M059J (cell line): ENCODE measurements at places on chromosomes 7 and 10. TPM values are rescaled to one million over a fixed set of nuclear protein-coding genes. Genes with fewer than 3 reads are reported as not detected.

The MYL10 gene
- total RNA-seq = not detected in 2 replicates

DNA sequence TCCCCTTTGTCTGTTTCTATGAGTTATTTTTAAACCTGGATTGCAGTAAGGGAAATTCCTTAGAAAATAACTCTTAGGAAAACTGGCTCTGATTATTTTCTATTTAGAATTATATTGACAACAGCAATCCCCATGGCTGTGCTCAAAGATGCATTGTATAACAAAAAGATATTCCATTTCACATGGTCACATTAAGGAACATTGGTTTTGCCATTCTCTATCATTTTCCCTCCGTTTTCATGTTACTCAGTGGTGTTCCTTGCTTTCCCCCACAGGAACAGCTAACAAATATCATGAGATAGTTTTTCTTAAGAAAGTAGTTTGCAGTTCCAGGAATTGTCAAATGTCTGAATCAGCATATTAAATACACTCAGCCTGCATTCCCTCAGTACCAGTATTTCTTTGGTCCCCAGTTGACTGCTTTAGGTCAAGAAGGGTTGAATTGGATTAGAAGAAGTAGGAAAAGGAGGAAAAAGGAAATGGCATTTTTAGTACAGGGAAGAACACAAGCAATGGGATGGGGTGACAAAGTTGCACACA is 436.7 kb downstream of the TNS3 start:
- no peak for DNase-seq

- no peak for DNase-seq
Measured at GRCh38 chr10:14179251-14179650, 151.5 kb downstream of the FRMD4A start.

The OPN1SW gene
- total RNA-seq = not detected in 2 replicates

The BAMBI gene
- 23.1 and 23.7 TPM in 2 replicates for total RNA-seq

GRCh38 chr10:124117833-124118232 is 24.4 kb upstream of the CHST15 start:
- DNase-seq = no peak

The SPDYE11 gene
- not detected in 2 replicates for total RNA-seq

DNA sequence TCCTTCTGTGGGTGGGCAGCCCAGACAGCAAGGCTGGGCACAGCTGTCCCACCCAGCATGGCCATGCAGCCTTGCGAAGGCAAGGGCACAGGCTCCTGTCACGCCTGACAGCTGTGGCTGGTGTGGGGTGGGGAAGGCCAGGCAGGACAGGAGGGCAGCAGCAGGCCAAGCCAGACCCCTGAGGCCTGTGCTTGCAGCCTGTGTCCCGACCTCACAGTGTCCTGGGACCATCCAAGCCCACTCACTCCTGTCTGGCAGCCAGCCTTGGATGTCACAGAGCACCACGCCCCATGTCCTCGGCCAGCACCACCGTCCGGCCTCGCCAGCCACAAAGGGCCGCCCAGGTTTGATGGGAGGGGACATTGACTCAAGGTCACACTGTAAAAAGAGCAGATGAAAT is 85.5 kb upstream of the LRRC4 start:
- no peak for DNase-seq

DNA sequence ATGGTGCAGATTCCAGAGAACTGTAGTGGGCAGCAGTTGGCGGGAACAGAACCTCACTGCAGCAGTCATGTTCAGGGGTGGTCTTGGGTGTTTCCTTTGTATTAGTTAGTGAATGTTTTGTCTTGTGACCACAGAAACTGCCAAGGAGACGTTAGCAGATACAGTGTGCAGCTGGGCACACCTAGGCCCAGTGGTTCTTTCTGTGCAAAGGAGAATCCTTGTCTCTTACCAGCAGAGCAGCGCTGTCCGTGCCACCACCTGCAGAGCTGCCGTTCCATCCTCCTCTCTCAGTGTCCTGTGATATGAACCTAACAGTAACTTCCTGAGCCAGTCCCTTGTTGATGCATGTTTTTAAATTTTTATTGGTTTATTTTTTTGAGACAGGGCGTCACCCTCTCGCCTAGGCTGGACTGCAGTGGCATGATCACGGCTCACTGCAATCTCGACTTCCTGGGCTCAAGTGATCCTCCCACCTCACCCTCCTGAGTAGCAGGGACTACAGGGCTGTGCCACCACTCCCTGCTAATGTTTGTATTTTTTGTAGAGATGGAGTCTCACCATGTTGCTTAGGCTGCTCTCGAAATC is 60.6 kb downstream of the WDR37 start:
- DNase-seq = no peak
